Heart left ventricle (tissue), 16 donors: ENCODE measurements at places on chromosomes 3 and 15. TPM values are rescaled to one million over a fixed set of nuclear protein-coding genes. Genes with fewer than 3 reads are reported as not detected.

CD200 gene
- 0.81 TPM for total RNA-seq

ZNF80 gene
- total RNA-seq, result not detected

LMOD3 gene
- total RNA-seq, result 207 TPM

SYNPR gene
- total RNA-seq, result not detected

BAHD1 gene
- total RNA-seq, result 12.9 TPM
